ENCODE measurements at places on chromosomes 7 and 10.

DNA sequence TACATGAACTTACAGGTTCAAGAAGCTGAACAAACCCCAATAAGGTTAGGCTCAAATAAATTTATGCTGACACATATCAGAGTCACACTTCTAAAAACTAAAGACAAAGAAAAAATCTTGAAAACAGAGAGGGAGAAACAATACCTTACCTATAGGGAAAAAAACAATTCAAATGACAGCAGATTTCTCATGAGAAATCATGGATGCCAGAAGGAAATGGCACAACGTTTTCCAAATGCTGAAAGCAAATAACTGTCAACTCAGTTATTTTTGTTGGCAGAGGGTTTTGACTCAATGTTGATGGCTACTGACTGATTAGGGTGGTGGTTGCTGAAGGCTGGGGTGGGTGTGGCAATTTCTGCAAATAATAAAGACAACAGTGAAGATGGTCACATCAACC is 239.4 kb downstream of the ARHGAP12 start:
- DNase-seq: no peak

DNA sequence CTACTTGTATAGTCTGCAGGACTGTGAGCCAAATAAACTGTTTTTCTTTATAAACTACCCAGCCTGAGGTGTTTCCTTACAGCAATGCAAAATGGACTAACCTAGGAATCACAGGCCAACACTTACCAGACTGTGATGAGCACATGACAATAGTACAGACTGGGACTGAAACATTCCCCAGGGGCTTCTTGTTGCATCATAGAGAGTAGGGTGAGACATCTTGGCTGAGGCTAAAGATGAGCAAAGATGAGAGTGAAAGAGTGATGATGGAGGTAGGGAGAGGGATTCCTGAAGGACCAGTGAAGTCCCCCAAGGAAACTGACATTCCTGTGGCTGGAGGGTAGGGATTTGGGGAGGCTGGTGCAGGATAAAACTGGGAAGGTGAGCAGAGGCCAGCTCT is 194.4 kb downstream of the TPST1 start:
- DNase-seq: no peak

- no peak for DNase-seq
These were observed 117.1 kb downstream of the EBF3 start for GRCh38 chr10:129846991-129847391.

GRCh38 chr7:117127585-117128168 is 174.4 kb downstream of the ST7 start:
- DNase-seq: no peak

- no peak for DNase-seq
These were observed 390.7 kb downstream of the CCSER2 start for GRCh38 chr10:84718877-84719616.

DNA sequence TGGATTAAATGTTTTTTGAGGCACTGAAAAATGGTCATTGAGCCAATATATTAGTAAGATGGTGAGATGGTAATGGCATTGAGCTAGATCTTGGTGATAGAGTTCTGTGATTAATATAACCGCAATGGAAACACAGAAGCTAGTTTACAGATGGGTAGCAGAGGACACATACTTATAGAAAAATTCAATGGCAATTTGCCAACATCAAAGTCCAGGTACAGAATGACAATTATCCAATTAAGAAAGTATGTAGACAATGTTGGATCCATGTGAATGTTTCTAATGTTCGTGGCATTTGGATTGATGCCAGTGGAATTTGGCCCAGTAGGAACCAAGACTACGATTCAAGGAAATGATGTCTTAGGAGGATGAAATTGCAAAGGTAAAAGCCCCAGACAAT is 187.8 kb downstream of the GNAT3 start:
- DNase-seq: no peak

GRCh38 chr7:108149908-108150307 is 19.7 kb upstream of the LAMB4 start:
- no peak for DNase-seq
